Smooth muscle cell of the pulmonary artery (primary cell): ENCODE measurements at places on chromosomes 3 and 15. TPM values are rescaled to one million over a fixed set of nuclear protein-coding genes. Genes with fewer than 3 reads are reported as not detected.

The PLA2G4E gene
- not detected in 2 replicates for total RNA-seq

The RBPMS2 gene
- 0.07 TPM in 1 of 2 replicates, not detected in the other for total RNA-seq

The MYO5C gene
- 0.07 and 0.10 TPM in 2 replicates for total RNA-seq

The AADACL2 gene
- total RNA-seq, result not detected in 2 replicates

The DNAJA4 gene
- 3.4 and 4.0 TPM in 2 replicates for total RNA-seq
